Mesothelial cell of epicardium (in vitro differentiated cells): ENCODE measurements at places on chromosomes 6 and 20.

DNA sequence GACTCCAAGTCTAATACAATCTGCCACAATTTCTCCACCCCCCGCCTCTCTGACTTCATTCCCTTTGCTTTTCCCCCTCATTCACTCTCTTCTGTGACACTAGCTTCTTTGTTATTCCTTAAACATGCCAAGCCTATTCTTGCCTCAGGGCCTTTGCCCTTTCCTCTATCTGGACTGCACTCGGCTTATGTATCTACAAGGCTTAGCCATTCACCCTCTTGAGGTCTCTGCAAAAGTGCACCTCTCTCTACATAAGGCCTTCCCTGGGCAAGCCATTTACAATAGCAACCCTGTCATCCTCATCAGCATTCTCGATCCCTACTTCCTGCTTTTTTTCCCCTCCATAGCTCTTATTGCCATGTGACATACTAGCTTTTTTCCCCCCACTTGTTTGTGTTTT lies 168.9 kb downstream of the PDSS2 start:
- no peak for DNase-seq

- DNase-seq = no peak
These were observed 44.6 kb downstream of the RRBP1 start for GRCh38 chr20:17637413-17637780.

DNA sequence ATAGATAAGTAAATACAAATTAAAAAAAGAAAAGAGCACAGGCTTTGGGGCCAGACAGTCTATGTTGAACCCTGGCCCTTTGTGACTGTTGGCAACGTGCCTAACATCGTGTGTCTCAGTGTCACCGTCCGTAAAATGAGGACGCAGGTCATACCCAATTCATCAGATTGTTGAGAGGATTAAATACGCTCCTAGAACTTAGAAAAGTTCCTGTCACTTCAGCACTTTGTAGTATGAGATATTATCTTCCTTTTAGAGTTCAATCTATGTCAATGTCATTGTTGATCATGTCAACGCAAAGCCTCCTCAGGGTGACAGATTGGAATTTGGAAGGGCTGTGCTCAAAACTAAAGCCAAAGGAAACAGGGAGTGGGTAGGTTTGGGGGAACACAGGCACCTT lies 21.7 kb downstream of the SERPINB1 start:
- DNase-seq = no peak

GRCh38 chr6:108714101-108714765 lies 134.0 kb upstream of the ARMC2 start:
- DNase-seq = no peak

DNA sequence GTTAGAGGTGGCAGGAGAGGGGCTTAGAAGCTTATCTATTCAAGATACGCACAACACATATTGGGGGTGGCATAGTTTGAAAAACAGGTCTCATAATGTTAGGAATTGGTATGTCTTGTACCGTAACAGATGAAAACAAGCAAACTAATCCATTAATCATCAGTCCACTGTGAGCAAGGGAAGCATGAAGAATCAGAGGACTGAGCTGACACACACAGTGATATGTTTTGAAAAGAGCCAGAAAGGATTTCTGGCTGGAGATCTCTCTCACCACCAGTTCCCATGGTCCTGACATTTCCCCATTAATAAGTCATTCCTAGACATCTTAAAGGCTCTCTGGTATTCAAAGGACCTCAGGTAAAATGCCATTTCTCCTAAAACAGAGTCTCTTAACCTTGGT lies 158.8 kb upstream of the PHACTR1 start:
- DNase-seq = no peak

GRCh38 chr20:19176470-19177052 lies 35.9 kb upstream of the SLC24A3 start:
- no peak for DNase-seq

DNA sequence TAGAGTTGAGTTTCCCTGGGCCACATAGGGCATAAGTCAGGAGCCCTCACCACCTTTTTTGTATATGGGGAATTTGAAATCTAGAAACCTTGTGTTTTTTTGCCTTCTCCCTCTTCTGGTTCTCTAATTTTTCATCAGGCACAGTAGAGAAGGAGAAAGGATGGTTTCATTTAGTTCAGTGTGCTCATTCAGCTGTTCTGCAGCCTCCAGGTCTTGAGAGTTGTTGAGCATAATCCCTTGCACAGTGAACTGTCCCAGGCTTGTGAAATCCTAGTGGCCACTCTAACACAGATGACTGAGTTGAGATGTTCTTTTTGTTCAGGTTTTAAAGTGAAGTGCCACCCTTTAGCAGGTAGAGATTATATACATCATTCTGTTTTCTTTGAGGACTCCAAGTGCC lies 183.5 kb downstream of the CDKAL1 start:
- no peak for DNase-seq

DNA sequence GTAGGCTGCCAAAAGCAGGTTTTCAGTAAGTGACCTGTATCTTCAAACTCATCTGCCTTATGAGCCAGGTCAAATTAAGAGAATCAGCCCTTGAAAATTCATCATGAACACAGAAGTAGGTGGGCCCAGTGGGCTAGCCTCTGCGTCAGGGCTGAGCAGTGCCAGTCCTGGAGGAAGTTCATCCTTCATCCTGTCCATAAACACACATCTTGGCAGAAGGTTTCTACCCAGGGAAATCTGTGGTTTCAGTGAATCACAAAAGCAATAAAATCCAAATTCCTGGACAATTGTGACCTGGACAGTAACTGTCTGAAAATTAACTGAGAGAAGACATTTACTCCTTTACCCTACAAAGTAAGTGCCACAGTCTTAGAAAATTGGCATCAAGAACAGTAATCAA lies 72.4 kb downstream of the ATG5 start:
- DNase-seq = no peak

DNA sequence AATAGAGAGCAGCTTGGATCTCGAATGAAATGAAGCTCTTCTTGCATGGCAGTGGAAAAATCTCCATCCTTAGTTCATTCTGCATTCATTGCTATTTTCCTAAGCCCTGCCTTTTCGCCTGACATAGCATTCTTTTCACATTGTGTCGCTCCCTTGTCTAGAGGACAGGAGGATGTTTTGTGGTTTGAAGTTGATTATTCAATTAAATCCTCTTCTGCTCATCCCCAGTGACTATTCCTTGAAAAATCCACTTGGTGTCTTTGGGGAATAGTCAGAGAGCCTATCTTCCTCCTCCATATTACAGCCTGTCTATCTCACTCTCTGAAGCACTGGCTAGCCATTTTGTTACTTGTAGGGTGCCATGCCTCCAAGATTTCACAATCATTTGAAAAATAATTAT lies 161.2 kb downstream of the KLHL32 start:
- no peak for DNase-seq

GRCh38 chr20:43534016-43534415 lies 24.8 kb upstream of the SGK2 start:
- DNase-seq = no peak

DNA sequence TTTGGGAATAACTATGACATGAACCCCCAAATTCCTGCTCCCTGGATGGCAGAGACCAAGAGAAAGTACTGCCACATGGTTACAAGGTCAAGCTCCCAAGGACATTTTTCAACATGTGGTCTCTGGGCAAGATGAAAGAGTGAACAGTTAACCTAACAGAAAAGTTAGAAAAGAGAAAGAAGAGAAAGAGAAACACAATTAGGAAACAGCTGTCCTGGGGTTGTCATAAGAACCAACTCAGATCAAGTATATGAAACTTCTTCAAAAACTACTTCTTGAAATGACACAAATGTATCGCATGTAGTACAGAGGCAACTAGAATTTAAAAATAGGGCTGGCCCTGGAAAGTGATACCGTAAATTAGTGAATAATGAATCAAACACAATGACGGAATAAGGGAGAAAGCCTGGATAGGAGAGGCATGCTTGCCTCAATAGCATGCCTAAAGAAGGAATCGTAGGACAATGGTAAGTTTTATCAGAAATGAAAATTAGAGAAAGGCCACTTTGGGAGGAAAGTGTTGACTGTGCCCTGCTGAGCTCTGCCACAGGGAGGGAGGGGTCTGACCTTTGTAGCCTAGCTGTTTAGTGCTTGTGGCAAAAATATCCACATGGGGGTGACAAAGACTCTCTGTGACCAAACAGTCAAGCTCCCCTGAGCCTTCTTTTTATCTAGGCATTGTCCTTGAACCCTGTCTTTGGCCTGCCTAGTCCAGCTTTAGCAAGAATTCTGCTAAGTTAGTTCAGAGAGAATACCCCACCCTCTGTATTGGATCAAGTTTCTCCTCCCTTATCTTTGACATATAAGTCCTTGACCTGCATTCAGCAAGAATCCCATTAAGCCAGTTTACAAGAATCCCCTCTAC lies 4.3 kb upstream of the DCBLD1 start:
- DNase-seq = no peak

DNA sequence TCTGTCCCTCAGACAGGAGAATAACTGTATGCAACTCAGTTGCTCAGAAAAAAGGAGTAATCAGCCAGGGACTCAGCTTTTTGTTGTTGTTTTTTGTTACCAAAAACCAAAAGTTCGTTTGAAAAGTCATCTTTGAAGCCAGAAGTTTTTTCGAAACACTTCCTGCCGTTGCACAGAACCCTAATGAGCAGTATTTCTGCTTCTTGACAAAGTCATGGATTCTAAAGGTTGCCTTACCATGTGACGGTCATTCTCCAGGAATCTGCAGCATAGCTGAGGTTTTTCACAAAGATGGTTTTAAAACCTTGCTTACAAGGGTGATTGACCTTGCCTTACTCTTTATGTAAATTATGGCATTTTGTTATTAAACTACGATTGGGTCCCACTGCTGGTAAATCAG lies 1.9 kb downstream of the RAB32 start:
- no peak for DNase-seq

DNA sequence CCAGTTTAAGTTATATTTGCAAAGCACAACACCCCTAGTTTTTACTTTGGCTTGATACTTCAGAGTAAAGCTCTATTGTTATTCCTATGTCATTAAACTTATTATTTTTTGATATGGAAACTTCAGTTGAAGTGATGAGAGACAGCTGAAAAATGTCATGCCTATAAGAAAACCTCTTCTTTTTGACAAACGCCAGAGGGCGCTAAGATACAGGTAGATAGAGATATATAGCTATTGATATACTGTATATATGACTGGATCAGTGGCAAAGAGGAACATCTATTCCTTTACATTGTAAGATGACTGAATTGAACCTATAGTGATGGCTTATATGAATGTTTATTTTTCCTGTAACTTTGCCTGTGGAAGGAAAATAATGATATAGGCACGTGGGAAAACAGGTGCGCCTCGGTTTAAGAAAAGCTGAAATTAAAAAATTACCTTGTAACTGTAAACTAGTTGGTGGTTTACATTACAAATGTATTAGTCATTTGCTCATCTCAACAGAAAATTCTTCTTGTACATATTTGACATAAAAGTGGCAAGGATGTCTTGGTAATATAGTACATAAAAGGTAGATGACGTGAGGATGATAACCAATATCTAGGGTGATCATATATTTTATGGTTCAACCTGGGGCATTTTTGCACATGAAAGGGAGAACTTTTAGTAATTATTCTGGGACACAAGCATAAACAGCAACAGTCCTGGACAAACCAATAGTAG lies 74.1 kb downstream of the LAMA4 start:
- no peak for DNase-seq

- DNase-seq = no peak
These were observed 48.4 kb upstream of the NCOA3 start for GRCh38 chr20:47453167-47453782.

GRCh38 chr6:91486200-91486599 lies 899.3 kb upstream of the MAP3K7 start:
- DNase-seq = no peak

DNA sequence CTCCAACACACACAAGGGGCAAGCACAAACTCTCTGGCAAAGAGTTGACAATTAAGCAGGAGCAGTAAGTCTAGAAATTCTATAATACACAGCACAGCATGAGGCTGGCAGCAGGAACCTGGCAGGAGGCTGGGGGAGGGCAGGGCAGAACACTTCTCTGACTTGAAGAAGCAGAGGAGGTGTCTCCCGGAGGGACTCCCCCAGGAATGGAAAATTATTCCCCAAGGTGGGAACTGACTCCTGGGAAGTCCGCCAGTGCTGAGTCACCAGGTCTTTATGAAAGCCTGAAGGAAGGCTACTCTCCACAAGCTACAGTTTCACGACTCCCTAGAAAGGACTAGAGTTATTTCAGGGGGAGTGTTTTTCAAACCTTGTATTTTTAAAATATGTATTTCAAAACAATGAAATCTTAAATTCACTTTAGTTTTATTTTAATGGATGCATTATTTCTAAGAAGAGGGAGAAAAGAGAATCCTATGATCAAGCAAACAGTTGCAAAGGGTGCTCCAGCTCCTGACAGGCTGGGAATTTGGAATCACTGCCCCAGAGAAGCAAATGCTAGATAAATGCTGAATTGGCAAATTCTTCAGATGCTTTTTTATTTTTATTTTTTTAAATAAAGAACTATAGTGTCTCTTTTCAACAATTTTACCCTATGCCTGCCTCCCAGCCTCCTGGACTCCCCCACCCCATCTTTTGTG lies 192.8 kb downstream of the LY86 start:
- no peak for DNase-seq

- no peak for DNase-seq
These were observed 59.2 kb upstream of the FOXO3 start for GRCh38 chr6:108501559-108501958.

- no peak for DNase-seq
These were observed 7.1 kb downstream of the NHLRC1 start for GRCh38 chr6:18115356-18115755.

DNA sequence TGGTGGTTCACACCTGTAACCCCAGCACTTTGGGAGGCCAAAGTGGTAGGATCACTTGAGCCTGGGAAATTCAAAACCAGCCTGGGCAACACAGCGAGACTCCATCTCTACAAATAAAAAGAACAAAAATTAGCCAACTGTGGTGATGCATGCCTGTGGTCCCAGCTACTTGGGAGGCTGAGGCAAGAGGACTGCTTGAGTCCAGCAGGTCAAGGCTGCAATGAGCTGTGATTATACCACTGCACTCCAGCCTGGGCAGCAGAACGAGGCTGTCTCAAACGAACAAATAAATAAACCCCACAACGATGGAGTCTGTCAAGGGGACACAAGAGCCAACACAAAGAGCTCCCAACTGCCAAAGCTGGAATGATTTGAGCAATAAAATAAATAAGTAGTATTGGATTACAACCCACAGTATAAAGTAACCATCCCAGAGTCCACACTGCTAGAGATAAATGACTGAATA lies 13.5 kb downstream of the ZMYND8 start:
- DNase-seq = no peak

DNA sequence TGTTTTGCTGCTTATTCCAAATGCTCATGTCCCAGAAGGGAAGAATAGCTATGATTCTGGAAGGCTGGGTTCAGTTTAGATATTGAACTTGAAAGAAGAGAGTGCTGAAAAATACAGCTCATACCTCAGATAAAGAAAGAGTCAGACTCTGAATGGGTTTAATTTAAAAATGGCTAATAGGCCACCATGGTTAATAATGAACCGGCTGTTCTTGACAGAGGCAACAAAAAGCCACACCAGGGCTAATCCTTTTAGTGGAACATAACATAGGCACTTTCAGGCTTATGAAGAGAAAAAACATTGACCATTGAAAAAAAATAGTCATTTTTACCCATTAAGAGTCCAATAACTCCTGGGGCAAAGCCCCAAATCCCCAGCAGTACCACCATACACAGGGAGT lies 59.4 kb downstream of the TNFRSF21 start:
- DNase-seq = no peak
